Cerebellar nuclear complex (tissue), 1 donor: ENCODE measurements at places on chromosomes 7 and 10.

- DNase-seq: no peak
Measured at GRCh38 chr10:112213836-112214235, 30.3 kb upstream of the GPAM start.

- no peak for DNase-seq
Measured at GRCh38 chr7:8189625-8190024, 72.3 kb downstream of the ICA1 start.

DNA sequence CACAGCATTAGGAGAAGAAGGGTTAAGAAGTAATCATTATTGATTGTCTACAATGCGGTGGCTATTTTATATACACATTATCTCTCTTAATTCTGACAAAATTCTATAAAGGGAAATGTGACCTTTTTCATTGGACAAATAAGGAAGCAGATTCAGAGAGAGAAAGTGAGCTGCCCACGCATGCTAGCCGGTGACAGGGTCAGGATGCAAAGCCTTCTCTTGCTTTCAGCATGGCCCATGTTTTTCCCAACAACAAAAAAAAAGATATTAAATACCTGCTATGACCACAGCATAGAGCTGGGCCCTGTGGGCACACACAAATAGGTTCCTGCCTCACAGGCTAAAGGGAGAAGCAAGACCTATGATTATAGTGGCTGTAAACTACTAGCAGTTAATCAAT lies 66.8 kb downstream of the PPP1R3C start:
- DNase-seq: no peak

DNA sequence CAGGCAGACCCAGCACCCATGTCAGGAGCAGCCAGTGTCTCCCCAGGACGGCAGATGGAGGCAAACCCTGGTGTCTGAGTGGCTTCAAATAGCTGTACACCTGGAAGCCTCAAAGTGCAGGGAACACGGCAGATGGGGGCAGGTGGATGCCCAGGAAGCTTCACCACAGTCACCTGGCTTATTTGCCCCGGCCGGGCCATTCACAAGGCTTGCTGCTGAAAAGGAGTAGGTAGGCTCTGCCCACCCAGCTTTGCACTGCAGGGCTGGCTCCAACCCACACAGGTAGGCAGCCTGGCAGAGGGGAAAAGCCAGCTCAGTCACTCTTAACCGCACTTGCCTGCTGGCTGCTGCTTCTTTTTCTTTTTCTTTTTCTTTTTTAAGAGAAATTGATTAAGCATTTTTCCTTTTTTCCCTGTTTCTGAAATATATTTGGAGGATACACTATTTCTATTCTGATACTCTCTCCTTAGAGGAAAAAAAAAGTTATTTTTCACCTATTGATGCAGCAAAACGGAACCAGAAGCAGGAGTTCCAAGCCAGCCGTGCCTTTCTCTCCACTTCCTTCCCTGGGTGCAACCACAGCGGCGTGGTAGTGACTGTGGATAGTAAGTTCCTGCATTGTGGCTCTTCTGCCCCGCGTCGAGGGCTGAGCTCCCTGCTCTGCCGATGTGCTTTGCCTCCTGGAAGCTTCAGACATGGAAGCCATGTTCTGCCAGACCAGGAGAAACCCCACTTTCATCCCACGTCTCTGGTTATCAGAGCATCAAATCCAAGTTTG lies 118.3 kb downstream of the KLF6 start:
- no peak for DNase-seq

DNA sequence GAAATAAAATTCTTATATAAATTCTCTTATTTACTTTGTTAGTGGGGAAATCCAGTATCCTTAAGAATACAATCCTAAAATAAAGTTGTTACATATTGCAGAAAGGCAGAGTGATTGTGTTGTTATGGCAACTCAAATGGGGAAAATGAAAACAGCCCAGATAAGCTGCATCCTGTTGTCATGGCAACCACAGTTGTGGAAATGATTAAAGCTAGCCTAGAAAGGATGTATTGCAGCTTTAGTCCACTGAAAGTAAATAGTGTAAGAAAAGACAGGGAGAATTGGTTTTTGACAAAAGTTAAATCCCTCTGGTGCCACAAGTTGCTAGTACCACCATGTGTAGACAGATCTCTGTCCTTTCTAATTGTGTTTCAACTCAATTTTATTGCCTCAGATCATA lies 43.2 kb downstream of the BTRC start:
- DNase-seq: no peak

- no peak for DNase-seq
Measured at GRCh38 chr7:46784732-46785131, 797.2 kb downstream of the TNS3 start.

DNA sequence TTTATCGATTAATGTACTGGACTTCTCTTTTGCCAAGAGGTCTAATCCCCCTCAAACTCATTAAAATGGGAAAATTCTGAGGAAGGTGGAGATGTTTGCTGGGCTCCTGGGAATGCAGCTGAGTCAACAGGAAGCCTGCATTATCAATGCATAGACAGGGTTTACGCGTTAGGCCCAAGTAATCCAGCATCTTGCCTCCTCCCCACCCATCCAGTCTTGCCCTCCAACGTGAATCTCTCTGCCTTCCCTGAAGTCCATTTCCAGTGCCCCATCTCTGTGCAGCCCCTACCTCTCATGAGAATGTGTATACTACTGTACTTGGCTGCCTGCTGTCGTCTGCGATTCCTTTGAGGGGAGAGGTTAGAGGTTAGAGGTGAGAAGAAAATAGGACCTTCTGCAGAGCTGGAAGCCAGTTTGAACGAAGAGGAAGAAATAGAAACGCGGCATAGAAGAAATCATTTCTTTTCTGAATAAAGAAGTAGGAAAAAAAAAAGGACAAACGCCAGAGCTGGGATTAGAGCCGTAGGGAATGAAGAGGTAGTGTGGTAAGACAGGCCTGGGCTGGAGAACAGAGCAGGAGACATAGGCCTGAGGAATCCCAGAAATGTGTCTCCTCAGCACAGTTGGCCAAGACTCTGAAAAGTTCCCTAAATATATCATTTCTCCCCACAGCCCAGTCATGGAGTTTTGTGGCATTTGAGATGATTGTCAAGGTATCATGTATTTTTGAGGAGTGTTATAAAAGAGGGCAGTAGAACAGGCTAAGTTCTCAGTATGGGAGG lies 75.6 kb downstream of the MYOF start:
- DNase-seq: no peak

- DNase-seq: no peak
Measured at GRCh38 chr10:12158111-12158510, 28.6 kb downstream of the SEC61A2 start.

GRCh38 chr10:88693392-88694020 lies 12.5 kb upstream of the LIPK start:
- DNase-seq: no peak

GRCh38 chr7:74379938-74380337 lies 73.8 kb upstream of the GTF2IRD1 start:
- peak; percentile 67 for DNase-seq

DNA sequence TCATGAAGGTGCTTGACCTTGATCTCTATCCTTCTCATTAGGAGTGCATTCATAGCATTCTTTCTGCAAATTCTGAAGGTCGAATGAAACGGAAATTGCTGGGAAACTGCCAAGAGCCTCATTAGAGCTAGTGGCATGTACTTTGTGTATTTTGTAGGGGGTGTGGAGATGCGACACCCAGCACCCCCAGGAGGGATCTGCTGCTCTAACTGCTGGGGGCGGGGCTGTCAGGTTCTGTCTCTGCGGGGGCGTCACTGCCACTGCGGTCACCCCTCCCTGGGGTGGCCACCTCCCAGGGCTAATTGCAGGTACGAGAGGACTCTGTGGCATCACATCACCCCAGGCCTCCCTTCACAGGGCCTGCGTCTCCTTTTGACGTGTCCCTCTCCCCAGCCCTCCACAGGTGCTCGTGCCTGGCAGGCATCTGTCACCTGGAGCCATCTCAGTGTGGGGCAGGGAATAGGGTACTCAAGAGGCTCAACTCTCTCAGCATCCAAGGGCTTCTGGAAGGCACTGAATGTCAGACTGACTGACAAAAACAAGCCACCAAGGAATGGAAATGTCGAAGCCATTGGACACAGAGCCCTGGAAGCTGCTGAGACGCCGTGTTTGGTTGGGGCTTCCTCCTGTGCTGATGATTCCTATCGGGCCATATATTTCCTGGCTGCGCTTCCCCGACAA lies 151.1 kb downstream of the ACTR3B start:
- DNase-seq: no peak

- no peak for DNase-seq
Measured at GRCh38 chr7:585229-585711, 65.6 kb upstream of the PDGFA start.

GRCh38 chr10:71708897-71709882 lies 10.4 kb downstream of the C10orf105 start:
- DNase-seq: no peak

DNA sequence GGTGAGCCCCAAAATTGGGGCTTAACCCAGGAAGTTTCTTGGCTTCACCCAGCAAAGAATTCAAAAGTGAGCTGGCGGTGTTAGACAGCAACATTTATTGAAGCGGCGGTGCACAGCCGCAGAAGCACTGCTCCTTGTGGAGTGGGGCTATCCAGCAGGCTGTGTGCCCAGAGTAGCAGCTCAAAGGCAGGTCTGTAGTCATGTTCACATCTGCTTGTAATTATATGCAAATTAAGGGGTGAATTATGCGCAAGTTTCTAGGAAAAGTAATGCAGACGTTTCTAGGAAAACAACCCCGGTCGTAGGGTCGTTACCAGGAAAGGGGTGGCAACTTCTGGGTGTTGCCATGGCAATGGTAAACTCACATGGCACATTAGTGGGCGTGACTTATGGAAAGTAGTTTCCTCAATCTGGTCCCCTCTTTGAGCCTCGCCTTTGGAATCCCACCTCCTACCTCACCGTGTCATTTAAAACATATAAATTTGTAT lies 13.7 kb upstream of the KBTBD2 start:
- no peak for DNase-seq

DNA sequence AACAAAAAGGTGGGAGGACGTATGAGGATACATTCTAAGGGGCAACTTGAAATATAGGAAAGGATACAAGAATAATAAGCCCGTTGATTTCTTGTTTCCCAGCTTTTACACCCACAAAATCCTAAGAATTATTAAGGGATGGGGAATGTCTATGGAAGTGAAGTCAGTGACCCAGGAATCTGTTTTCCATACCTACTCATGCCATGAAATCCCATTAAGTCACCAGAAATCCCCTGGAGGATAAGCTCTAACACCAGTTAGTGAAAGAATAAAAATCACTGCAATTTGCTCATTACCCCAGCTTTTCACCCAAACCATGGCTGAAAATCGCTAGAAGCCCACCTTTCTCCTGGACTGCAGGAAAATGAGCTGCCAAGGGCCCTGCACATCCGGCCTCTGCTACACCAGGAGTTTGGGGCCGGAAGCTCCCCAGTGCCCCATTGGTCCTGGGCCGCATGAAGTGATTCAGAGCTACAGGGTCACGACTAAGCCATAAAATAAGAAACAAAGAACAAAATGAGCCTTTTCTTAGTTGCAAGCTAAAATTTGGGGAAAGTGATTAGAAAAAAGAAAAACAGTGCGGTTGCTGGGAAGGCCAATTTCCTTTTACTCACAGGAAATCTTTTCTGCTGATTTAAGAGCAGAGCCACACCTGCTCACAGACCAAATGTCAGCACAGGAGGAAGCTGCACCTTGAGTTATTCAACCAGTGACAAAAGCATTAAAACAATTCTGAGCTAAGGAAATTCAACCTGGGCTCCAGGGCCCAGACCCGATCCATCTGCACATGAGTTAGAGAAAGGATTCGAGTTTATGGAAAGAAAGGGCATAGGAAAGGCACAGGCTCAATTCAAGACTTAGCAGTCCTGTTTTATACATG lies 40.3 kb downstream of the HIPK2 start:
- DNase-seq: no peak
